ENCODE measurements at places on chromosomes 4 and X. TPM values are rescaled to one million over a fixed set of nuclear protein-coding genes. Genes with fewer than 3 reads are reported as not detected.
A peak's percentile ranks its signal among the peaks of the same experiment; 100 is the strongest.

- DNase-seq: no peak
- H3K27me3 ChIP-seq: no peaks in the 10 kb centered on the region
- no peaks in the 10 kb centered on the region for H3K36me3 ChIP-seq
- H3K4me1 ChIP-seq: no peaks in the 10 kb centered on the region
- no peak overlapping the region for H3K4me3 ChIP-seq
These were observed 72.2 kb upstream of the ATP6AP2 start for GRCh38 chrX:40508560-40508959.

MSX1 gene
- total RNA-seq: 1.3 TPM

- peak; percentile 56 for DNase-seq
- H3K27me3 ChIP-seq: no peaks in the 10 kb centered on the region
- no peak overlapping the region for H3K4me3 ChIP-seq
- no peaks in the 10 kb centered on the region for H3K4me1 ChIP-seq
- no peak overlapping the region for H3K27ac ChIP-seq
These were observed 108.3 kb downstream of the QRFPR start for GRCh38 chr4:121272526-121272925.

DNA sequence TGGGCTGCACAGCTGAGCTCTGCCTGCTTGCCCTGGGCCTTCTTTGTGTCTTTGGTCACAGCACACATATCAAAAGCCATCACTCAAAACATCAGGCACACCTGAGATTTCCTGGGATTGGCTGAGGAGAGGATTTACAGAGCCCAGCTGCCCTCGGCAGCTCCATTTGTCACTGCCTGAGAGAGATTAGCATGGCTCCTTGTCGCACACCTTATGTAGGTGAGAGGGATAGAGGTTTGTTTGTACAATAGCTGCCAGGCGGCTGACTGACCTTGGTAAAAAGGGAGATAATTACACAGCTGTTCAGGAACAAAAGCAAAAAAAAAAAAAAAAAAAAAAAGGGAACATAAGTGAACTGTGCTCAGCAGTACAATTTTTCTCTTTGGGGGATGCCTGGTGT is 63.2 kb downstream of the MGST2 start:
- no peaks in the 10 kb centered on the region for H3K36me3 ChIP-seq
- H3K27me3 ChIP-seq: no peaks in the 10 kb centered on the region
- H3K4me3 ChIP-seq: no peak overlapping the region
- peaks cover 1% of the 10 kb centered on the region for H3K4me1 ChIP-seq

DNA sequence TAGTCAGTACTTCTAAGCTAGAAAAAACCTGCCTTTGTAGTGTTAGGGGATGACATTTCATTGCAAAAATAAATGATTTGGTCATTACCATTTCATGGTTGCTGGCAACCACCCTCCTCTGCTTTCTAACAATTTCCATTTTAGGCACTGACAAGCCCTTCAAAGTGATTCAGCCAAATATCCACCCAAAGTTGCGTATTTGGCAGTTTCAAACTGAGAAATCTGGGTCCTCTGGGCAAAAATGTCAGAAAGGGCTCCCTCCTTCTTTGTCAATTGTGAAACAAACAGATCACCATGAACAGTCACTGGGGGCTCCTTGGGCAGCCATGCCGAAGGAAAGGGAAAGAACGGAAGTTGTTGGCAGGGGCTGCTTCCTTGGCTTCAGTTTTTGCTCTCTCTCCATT is 33.0 kb downstream of the PLAC1 start:
- no peaks in the 10 kb centered on the region for H3K27me3 ChIP-seq
- H3K36me3 ChIP-seq: no peaks in the 10 kb centered on the region
- no peak overlapping the region for H3K4me3 ChIP-seq
- no peak overlapping the region for H3K27ac ChIP-seq
- peak; percentile 60 for DNase-seq
- peaks cover 14% of the 10 kb centered on the region for H3K4me1 ChIP-seq

- H3K36me3 ChIP-seq: no peaks in the 10 kb centered on the region
- peak overlapping the region; percentile 83 for H3K4me3 ChIP-seq
- peak overlapping the region; percentile 72 for H3K27ac ChIP-seq
- H3K4me1 ChIP-seq: peaks cover 8% of the 10 kb centered on the region
- H3K27me3 ChIP-seq: no peaks in the 10 kb centered on the region
These were observed 751 bp upstream of the RGS12 start for GRCh38 chr4:3291969-3292570.

- H3K4me3 ChIP-seq: no peak overlapping the region
- no peaks in the 10 kb centered on the region for H3K36me3 ChIP-seq
- no peak overlapping the region for H3K27ac ChIP-seq
- peak; percentile 14 for DNase-seq
These were observed 41.1 kb downstream of the IL13RA2 start for GRCh38 chrX:114976292-114976691.

RTL3 gene
- not detected for total RNA-seq

GRCh38 chrX:97308171-97308570 is 424.5 kb downstream of the RPA4 start:
- peak; percentile 66 for DNase-seq
- no peaks in the 10 kb centered on the region for H3K27me3 ChIP-seq
- no peak overlapping the region for H3K4me3 ChIP-seq
- no peaks in the 10 kb centered on the region for H3K4me1 ChIP-seq

CT45A3 gene
- total RNA-seq: not detected

Measured in fibroblast of lung (primary cell).